ENCODE measurements at places on chromosomes 2 and 18. TPM values are rescaled to one million over a fixed set of nuclear protein-coding genes. Genes with fewer than 3 reads are reported as not detected.
A peak's percentile ranks its signal among the peaks of the same experiment; 100 is the strongest.

DYNAP gene
- not detected for total RNA-seq

LOXHD1 gene
- not detected for total RNA-seq

CGREF1 gene
- total RNA-seq = 0.28 TPM

DSC1 gene
- not detected for total RNA-seq

CYP20A1 gene
- 26.9 TPM for total RNA-seq

TGFA gene
- not detected for total RNA-seq

FIGN gene
- total RNA-seq = 0.90 TPM

SS18 gene
- 171 TPM for total RNA-seq

GRCh38 chr18:8895987-8896619, 190.7 kb downstream of the MTCL1 start:
- H3K27me3 ChIP-seq = no peaks in the 10 kb centered on the region
- no peak overlapping the region for H3K4me3 ChIP-seq
- H3K36me3 ChIP-seq = no peaks in the 10 kb centered on the region
- H3K27ac ChIP-seq = no peak overlapping the region
- peak; percentile 88 for DNase-seq

DNA sequence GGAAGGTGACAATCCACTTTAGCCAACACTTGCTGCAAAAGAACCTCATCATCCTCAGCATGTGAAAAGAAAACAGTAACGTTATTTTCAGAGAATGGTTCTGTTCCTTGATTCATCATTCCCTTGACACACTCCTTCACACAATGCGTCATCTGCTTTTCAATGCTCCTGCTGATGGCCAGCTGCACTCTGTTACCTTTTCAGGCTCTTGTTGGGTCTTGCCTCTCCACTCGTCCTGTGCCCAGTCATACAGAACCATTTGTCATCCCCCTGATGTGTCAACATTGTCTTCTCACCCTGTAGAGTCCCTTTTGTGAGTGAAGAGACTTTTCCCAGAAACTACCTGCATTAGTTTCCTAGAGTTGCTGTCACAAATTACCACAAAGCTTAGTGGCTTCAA, 12.2 kb upstream of the DTNA start:
- H3K27ac ChIP-seq = no peak overlapping the region
- DNase-seq = no peak
- no peaks in the 10 kb centered on the region for H3K36me3 ChIP-seq
- no peaks in the 10 kb centered on the region for H3K27me3 ChIP-seq
- no peak overlapping the region for H3K4me3 ChIP-seq
- peaks cover 2% of the 10 kb centered on the region for H3K4me1 ChIP-seq

- no peaks in the 10 kb centered on the region for H3K36me3 ChIP-seq
- H3K27me3 ChIP-seq = no peaks in the 10 kb centered on the region
- no peaks in the 10 kb centered on the region for H3K4me1 ChIP-seq
These were observed 235.6 kb upstream of the EPHA4 start for GRCh38 chr2:221807706-221808105.

DNA sequence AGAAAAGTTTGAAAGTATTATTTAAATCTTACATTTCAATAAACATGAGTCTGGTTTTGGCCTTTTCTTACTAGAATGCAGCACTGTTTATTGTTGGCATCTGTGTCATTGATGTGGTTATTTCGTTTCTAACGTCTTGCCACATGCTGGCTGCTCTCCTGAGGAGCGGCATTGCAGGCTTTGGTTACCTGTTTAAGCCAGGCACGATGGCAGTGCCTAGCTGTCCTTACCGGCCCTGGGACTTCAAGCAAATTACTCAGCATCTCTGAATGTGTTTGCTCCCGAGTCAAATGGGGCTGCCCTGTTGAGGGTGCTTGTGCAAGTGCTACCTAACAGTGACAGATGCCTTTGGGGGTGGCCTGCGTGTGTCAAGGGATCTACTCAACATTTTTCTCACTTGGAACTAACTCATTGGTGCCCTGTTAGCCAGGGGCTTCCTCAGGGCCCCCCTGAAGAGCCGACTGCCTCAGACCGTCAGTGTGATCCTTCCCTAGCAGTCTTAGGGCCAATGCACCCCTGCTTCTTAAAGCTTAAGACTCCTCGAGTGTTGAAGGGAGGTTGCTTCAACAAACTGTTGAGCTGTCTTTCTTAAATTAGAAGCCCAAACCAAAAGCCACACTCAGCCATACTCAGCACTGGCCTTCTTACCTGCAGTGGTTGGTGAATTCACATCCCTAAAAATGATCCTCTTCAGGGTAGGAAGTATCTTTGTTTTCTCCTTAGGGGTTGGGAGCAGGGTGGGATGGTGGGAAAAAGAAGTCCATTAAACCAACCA, 151.5 kb downstream of the NCK2 start:
- no peaks in the 10 kb centered on the region for H3K4me1 ChIP-seq
- DNase-seq = no peak
- no peak overlapping the region for H3K4me3 ChIP-seq

DNA sequence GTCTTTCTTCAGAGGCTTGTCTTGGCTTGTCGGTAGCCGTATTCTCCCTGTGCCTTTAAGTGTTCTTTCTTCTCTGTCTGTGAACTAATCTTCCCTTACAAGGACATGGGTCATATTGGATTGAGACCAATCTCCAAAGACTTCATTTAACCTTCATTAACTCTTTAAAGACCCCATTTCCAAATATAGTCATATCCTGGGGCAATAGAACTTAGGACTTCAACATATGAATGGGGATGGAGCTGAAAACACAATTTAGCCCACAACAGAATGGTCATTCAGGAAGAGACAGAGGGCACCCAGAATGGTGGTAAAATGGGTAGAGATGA, 82.1 kb upstream of the TANK start:
- DNase-seq = no peak
- no peaks in the 10 kb centered on the region for H3K4me1 ChIP-seq
- no peak overlapping the region for H3K4me3 ChIP-seq
- no peak overlapping the region for H3K27ac ChIP-seq
- H3K36me3 ChIP-seq = no peaks in the 10 kb centered on the region
- H3K27me3 ChIP-seq = no peaks in the 10 kb centered on the region

GRCh38 chr2:12556762-12557161, 160.0 kb upstream of the TRIB2 start:
- no peak overlapping the region for H3K4me3 ChIP-seq
- DNase-seq = peak; percentile 84
- H3K27ac ChIP-seq = no peak overlapping the region
- H3K36me3 ChIP-seq = no peaks in the 10 kb centered on the region

- peak; percentile 36 for DNase-seq
- H3K4me3 ChIP-seq = no peak overlapping the region
These were observed 92.5 kb downstream of the HAUS1 start for GRCh38 chr18:46196627-46197243.

GRCh38 chr2:133077269-133077822, 407.3 kb upstream of the LYPD1 start:
- peaks cover 3% of the 10 kb centered on the region for H3K36me3 ChIP-seq
- H3K27ac ChIP-seq = no peak overlapping the region
- H3K4me1 ChIP-seq = peaks cover 4% of the 10 kb centered on the region
- peak; percentile 58 for DNase-seq

GRCh38 chr2:86366651-86367498, 29.4 kb upstream of the REEP1 start:
- no peaks in the 10 kb centered on the region for H3K36me3 ChIP-seq
- no peak overlapping the region for H3K27ac ChIP-seq
- H3K4me3 ChIP-seq = no peak overlapping the region

GRCh38 chr2:128396946-128397345, 78.3 kb upstream of the HS6ST1 start:
- no peaks in the 10 kb centered on the region for H3K27me3 ChIP-seq
- no peak overlapping the region for H3K4me3 ChIP-seq
- DNase-seq = peak; percentile 30

DNA sequence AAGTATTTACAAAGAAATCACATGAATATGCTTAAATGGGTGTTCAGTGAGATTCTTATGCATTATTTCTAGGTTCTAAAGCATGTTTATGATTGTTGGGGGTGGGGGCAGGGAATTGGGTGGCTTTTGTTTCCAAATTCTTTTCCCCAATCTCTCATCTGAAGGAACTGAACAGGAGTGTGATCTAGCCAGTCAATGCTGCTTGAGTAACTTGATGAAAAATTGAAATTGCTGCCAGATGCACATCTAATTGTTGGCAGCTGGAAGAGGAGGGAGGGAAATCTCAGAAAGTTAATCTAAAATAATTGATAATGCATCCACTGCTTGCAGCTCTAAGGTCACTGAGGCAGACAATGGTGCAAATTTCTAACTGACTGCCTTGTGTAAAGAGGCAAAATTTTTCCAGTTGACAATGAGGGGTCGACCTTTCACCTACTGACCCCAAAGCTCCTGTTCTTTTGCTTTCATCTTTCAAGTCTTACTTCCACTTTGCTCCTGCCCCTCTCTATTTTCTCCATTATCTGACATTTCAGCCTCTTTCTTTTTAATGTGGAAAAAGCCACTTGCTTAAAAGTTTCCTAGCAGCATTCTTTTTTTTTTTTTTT, 53.3 kb downstream of the IRS1 start:
- H3K4me1 ChIP-seq = peaks cover 19% of the 10 kb centered on the region
- H3K27me3 ChIP-seq = no peaks in the 10 kb centered on the region
- H3K27ac ChIP-seq = no peak overlapping the region
- peaks cover 33% of the 10 kb centered on the region for H3K36me3 ChIP-seq
- DNase-seq = no peak

GRCh38 chr18:79186649-79187048, 117.5 kb downstream of the ATP9B start:
- peaks cover 3% of the 10 kb centered on the region for H3K4me1 ChIP-seq
- H3K27ac ChIP-seq = no peak overlapping the region
- peaks cover 4% of the 10 kb centered on the region for H3K36me3 ChIP-seq

DNA sequence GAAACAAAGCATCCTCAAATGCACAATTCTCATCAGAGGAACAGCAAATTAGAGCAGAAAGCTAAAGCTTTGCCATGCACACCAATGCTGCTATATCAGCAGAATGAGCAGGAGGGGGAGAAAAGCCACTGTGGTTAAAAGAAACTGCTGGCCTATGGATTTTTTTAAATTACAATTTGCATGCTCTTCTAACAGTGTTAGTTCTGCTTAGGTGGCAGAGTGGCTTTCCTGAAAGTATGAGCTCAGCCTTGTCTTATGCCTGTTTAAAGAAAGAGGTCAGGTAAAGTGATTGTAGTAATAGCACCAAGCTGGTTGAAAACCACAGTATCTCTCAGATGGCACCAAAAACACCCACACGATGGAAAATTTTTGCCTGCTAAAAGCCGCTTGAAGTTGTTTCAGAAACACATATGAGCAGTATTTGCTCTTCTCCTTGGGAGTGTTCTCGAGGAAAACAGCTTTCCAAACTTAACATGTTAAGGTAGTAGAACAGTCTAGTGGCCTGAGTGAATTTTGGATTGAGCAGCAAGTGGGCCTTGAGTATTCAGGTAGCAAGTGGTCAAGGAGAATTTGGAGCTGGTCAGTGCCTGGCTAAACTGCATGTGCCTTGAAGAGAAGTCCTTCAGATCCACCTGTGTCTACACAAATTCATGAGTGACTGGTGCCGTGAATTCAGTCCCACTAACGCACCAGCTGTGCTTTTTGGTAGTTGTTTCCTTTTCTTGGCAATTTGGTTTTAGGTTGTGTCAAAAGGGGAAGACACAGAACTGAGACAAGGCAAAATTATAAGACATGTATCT, 19.6 kb upstream of the NDUFV2 start:
- no peak overlapping the region for H3K4me3 ChIP-seq
- no peaks in the 10 kb centered on the region for H3K27me3 ChIP-seq
- DNase-seq = no peak
- H3K36me3 ChIP-seq = no peaks in the 10 kb centered on the region

GRCh38 chr2:85327160-85327821, 498 bp downstream of the TGOLN2 start:
- H3K27me3 ChIP-seq = no peaks in the 10 kb centered on the region
- peak overlapping the region; percentile 77 for H3K27ac ChIP-seq
- peaks cover 7% of the 10 kb centered on the region for H3K4me1 ChIP-seq
- H3K36me3 ChIP-seq = peaks cover 36% of the 10 kb centered on the region

DNA sequence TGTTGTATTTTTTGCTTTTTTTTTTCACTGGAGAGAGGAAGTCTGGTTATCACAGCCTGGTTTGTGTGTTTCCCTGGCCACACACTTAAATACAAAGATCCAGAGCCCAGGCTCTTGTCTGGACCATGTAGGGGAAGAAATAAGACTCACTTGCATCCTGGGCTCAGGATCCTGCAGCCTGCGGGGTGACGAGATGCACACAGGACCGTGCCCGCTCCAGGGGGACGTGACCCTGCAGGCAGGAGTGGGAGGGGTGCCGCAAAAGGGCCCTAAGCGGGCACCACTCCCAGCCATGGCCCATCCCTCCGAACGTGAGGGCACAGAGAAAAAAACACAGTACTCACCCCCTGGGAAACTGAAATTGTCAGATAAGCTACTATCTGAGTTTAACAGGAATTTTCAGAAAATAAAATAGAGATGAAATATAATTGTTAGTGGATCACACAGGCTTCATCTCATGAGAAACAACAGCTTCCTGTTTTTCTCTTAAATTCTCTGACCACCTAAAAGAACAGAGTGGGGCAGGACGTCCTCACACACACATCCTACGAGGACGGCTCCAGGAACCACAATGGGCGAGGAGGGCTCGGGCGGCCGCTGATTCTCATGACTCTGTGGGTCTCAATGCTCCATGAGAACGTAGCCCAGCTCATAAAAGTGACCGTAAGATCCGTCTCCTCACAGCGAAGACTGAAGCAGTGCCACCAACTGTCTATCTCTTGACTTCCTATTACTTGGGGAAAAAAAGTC, 142.6 kb upstream of the ALKAL2 start:
- no peaks in the 10 kb centered on the region for H3K4me1 ChIP-seq
- no peak for DNase-seq
- no peak overlapping the region for H3K4me3 ChIP-seq
- H3K27me3 ChIP-seq = no peaks in the 10 kb centered on the region

Data from IMR-90 (cell line).